Cerebellar cortex (tissue), 1 donor: ENCODE measurements at places on chromosomes 12 and 14.

- DNase-seq, result peak; percentile 16
Observed at GRCh38 chr12:92505254-92506231, 197.2 kb upstream of the PLEKHG7 start.

DNA sequence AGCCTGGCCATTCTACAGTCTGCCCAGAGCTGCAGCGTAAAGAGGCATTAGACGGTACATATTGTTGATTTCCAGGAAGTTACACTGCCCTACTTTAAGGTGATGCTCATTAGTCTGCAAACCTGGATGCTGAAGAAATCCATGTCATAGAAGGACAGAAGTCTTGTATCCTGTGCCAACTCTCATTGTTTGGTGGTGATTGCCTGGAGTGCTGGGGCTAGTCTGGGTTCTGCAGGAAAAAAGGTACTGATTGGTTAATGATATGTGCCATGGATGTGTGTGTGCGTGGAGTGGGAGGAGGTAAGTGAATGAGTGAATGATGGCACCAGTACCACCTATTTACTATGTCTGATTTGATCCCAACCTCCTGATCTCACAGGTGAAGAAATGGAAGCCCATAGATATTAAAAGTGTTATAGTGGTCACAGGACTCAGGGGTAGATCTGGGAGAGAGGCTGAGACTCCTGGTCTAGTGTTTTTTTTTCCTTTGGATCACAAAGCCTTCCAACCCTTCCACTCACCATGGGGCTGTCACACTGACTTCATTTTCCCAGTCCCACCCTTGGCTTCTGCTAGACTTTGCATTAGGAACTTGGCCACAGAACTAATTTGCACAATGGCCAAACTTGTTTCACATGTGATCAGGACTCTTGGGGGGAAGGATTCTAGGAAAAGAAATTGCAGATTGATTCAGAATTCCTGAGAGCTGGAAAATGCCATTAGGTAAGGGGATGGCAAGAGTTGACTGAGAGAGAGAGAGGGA lies 96.1 kb downstream of the TMX1 start:
- DNase-seq, result no peak

DNA sequence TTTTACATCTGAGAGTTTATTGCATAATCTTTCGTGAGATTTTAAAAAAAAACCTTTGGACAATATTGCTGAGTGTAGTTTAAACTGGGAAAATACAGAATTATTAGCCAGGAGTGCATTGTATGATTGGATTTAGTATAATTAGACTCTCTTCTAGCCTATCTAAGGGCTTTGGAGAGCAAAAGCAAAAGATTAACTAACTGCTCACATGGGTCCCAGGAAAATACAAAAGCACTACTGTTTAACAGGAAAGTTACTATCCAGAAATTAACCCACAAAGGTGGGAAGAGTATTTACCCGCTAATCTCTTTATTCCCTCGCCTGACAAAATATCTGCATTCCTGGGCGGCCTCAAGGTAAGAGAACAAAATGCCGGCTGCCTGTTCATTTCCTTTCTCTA lies 309.5 kb downstream of the ATXN7L3B start:
- no peak for DNase-seq

DNA sequence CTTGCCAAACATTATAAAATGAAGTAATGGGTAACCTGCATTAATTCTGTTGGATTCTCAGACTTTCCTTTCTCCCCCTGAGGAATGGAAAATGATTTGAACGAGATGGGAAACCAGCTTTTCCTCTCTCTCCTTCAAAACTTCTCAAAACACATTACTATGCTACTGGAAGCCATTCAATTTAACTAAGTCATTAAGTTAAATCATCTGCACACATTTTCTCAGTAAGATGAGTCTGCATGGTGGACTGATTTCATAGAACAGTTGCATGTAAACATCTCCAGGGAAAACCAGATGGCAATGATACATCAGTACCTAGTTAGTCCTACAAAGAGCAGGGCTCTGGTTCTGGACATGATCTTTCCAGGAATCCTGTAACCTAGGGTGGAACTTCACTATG lies 59.9 kb downstream of the BMP4 start:
- DNase-seq, result no peak

DNA sequence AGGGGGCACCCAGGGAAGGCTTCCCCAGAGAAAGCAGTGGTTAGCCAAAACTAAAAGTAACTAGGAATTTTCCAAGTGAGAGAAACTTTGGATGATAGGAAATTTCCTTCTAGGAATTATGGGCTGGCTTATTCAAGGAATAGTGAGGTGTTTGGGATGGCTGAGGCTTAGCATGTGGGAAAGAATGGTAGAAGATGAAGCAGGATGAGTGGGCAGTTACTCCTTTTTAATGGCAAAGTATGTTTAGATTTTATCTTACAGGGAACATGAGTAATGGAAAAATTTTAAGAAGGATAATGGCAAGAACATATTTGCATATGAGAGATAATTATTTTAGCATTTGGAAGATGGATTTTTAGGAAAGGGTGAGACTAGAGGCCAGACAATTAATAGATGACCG lies 197.6 kb downstream of the SLC38A4 start:
- DNase-seq, result no peak

DNA sequence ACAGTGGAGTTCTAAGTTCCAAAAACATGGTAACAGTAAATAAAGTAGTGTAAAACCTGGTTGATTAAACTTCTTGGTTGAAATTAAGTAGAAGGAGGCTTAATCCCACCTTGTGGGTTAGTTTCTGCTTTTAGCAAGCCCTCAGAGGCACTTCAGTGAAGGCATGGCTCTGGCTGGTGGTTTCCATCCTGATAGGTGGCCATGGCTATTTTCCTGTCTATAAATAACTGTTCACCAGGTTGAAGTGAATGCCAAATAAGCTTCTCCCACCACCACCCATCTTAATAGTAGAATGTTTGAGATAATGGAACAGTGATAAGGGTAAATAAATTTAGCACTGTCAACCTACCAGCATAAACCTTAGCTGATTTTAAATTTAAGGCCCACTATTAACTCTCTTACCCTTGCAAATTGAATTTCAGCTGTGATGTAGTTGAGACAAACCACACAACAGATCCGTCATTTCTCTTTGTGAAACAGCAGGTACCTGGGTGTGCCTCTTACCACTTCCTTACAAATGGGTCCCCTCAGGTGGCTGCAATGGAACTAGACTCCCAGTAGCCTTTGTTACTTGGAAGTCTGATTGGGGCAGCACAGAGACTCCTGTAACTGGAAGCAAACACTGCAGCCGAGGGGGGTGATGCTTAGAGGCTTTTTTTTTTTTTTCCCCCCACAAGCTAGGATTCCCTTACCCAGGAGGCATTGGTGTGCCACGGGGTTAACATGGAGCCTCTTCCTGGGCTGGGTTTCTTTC lies 41.4 kb downstream of the DAAM1 start:
- no peak for DNase-seq
